ENCODE measurements at places on chromosomes 7 and 10.

GRCh38 chr7:151232917-151233701 lies 826 bp downstream of the CHPF2 start:
- peak; percentile 84 for DNase-seq

GRCh38 chr10:66862687-66863258 lies 63.1 kb upstream of the LRRTM3 start:
- DNase-seq: no peak

DNA sequence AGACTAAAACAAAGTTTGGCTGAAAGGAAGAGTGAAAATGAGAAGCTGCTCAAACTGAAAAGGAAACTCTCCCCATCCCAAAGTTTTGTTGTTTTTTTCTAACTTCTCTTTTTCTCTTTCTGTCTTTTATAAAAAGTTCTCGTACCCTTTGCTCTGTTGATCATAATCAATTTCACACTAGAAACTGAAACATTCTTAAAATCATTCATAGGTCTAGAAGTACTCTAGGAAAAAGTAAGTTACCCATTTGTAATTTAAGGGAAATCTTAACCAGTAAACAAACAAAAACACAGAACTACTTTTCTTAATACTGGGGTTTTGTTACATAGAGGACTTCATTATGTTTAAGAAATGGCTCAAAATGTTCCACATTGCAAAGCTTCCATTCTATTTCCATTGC lies 339.8 kb downstream of the SEMA3D start:
- no peak for DNase-seq

- no peak for DNase-seq
Observed at GRCh38 chr10:71424496-71425194, 27.9 kb downstream of the CDH23 start.

DNA sequence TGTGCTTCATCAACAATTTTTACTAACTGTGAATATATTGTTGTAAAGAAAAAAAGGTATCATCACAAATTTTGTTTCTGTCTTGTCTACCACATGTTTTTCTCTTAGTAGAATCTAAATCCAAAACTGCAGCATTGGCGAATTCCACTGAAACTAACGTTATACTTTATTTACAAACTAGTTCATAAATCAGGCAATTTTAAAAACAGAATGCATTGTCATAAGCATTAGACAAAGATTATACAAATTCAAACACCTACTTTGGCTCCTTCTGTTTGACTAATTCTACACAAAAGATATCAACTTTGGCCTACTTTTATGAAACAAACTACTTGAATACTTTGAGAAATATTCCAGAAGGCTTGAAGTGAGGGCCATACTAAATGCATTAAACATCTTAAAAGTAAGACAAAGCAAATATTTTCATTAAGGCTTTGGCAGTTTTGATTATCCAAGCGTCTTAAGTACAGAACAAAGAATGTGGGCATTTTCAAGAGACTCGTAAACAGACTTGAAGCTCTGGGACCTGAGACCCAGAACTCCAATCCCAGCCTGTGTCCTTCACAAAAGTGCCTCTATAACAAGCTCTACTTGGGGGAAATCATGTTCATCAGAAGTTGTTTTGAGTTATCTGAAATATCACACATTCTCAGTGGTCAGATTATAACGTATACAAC lies 81.0 kb downstream of the CPVL start:
- DNase-seq: no peak

- no peak for DNase-seq
Observed at GRCh38 chr10:116526219-116526618, 19.5 kb upstream of the PNLIP start.

DNA sequence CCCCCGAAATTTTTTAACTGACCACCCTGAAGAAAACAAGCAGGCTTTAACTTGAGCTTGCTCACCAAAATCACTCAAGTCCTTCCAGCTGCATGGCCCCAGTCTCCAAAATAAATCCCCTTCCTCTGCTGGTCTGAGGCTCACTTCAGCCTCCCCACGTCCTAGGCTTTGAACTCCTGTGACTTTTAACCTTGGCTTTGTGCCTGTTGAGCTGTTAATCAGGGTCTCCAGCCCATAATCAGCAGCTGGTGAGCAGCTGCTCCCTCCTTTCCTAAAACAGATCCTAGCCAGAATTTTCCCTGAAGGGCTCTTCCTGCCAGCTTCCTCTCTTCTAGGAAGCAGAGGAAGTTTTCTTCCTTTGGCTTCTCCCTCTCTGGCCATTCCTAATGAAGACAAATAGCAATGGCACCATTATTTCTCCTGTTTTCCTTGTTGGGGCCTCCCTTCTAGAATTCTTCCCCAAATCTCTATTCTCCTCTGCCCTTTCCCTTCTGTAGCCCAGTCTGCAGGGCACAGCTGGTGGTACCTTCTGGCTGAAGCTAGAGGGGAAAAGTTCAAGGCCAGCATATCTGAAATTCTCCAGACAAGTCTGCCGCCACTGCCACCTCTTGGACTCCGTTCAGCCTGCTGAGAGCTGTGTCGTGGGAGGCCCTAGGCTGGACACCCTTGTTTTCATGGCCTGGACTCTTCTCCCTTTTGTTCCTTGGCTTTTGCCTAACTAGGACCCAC lies 152.1 kb downstream of the NOC3L start:
- DNase-seq: no peak

Data from activated T-cell treated with anti-CD3 and anti-CD28 coated beads, Interleukin-2, amount 50 U/mL, for 24 hours (primary cell).